ENCODE measurements at places on chromosomes 5 and 9. TPM values are rescaled to one million over a fixed set of nuclear protein-coding genes. Genes with fewer than 3 reads are reported as not detected.

Gene SPATA6L
- 2.6 TPM for total RNA-seq

Gene QRFP
- total RNA-seq = not detected

Gene GABRA1
- not detected for total RNA-seq

Gene PSIP1
- total RNA-seq = 23.0 TPM

Gene PCDHGB1
- under 0.01 TPM for total RNA-seq

Gene TPM2
- total RNA-seq = 57.7 TPM

Gene GDNF
- under 0.01 TPM for total RNA-seq

Gene EFNA5
- total RNA-seq = 5.9 TPM

Gene SLC4A9
- not detected for total RNA-seq

Gene SLC36A3
- total RNA-seq = not detected

Gene MVB12B
- total RNA-seq = 0.90 TPM

Gene ADGRD2
- total RNA-seq = not detected

Gene SHROOM1
- total RNA-seq = 0.79 TPM

- no peak for DNase-seq
Measured at GRCh38 chr9:122113574-122113973, 20.5 kb upstream of the TTLL11 start.

- no peak for DNase-seq
Measured at GRCh38 chr9:124010665-124011321, 775 bp upstream of the LHX2 start.

GRCh38 chr5:5953584-5954274 is 424.6 kb downstream of the MED10 start:
- no peak for DNase-seq

DNA sequence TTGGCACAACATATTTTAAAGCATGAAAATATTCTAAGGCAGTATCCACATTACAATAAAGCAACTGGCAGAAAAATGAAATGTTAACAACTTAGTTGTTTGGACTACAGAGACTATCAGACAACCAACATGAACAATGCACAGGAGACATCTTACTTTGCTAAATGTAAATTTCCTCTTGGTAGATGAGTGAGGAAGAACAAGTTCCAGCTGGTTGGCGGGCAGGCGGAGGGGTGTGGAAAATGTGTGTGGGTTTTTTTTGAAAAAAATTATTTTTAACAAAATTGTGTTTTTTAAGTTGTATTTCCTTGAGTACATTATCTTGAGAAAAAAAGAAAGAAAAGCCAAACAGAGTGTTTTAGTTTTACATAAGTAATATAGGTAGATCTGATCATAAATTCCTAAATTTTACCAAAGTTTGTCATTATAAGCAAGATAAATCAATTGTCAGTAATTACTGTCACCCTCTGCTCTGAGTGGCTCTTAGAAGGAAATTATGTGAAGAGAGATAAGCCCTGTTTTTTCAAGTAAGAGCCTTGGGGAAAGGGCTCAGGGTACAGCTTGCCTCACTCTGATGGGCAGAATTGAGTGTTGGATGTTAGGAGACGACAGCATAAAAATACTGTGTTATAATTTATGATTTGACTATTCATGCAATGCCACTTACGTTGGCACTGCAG is 42.5 kb downstream of the TMEM167A start:
- no peak for DNase-seq

DNA sequence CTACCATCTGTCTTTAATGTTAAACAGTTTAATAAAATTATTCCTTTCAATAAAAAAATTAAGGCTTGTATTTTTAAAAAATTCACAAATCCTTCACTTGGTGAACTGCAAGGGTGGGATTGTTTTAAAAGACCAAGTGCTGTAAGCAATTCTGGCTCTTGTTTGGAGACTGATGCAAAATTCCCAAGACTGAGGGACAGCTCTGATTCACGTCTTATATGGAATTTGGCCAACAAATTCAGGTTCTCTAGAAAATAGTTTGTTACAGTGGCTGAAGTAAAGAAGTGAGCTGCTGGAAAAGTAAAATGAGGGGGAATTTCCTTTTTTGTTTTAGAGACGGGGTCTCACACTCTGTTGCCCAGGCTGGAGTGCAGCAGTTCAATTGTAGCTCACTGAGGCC is 58.3 kb downstream of the PRELID2 start:
- DNase-seq = peak; percentile 18

- peak; percentile 48 for DNase-seq
Measured at GRCh38 chr5:74864823-74865222, 1.4 kb downstream of the FAM169A start.

GRCh38 chr9:77417566-77417965 is 230.6 kb downstream of the GNA14 start:
- peak; percentile 65 for DNase-seq

- DNase-seq = no peak
Measured at GRCh38 chr9:84852617-84853301, 183.2 kb downstream of the NTRK2 start.

GRCh38 chr5:137234973-137235943 is 263.9 kb downstream of the SPOCK1 start:
- peak; percentile 100 for DNase-seq

- DNase-seq = no peak
Measured at GRCh38 chr5:66839636-66840185, 243.5 kb downstream of the MAST4 start.

DNA sequence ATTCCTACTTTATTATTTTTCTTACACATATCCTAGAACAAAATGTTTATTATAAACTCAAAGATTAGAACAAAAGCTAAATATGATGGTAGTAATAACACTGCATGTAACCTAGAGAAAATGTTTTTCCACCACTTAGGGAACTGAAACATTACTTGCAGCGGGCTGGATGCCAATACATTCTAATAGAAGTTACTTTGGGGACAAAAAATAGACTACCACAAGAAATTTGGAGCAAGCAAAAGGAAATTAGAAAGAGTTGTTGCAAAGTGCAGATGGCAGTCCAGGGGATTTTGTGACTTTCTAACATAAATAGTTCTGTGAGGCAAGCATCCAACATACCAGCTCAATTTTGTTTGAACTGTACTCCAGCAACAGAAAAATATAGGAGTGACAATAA is 255.3 kb upstream of the GRIN3A start:
- DNase-seq = no peak

DNA sequence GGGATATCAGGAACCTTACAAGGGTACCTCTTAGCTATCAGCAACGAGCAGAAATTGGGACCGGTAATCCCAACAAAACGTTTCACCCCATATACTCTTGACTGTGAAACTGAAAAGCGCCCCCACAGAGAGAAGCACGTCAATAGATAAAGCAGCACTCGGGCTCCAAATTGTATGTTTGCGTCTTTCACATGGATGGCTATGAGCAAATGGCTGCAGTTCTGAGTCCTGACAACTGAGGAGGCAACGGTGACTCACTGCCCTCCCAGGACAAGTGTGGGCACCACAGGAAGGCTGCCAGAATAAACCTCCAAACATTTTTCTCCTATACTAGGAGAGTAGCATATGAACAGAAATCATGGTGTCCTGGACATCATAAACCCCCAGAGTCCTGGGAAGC is 36.6 kb downstream of the SEMA4D start:
- DNase-seq = peak; percentile 33

DNA sequence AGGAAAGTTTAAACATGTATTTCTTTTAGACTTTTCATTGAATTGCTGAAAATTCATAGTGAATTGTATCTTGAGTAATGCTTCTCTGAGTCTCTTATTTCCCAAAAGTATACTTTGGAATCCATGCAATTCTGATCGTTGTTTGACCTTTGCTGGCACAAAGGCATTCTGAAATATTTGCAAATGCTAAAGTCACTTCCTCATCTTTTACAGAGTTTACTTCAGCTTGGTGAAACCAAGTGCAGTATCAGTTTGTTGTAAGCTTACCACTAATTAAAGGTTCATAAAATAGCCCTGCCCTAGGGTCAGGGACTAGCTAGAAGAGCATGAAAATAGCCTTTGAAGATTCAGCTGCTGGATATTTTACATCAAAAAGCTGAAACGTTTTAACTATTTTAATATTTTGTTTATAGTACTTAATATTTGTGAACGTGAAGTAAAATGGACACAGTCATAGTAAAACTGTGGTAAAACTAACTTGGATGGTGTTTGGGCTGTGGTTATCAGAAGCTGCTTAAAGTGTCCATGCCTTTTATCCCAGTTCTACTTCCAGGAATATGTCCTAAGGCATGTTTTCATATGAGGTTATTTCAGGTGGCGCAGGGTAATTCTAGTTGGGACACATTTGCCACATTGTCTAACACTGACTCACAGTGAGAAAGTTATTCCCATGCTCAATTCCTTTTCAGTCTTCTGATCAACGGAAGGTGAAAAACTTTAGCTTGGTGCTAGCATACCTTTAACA is 45.3 kb downstream of the SLC22A5 start:
- peak; percentile 96 for DNase-seq

GRCh38 chr9:114437401-114437893 is 49.7 kb upstream of the AKNA start:
- DNase-seq = no peak

DNA sequence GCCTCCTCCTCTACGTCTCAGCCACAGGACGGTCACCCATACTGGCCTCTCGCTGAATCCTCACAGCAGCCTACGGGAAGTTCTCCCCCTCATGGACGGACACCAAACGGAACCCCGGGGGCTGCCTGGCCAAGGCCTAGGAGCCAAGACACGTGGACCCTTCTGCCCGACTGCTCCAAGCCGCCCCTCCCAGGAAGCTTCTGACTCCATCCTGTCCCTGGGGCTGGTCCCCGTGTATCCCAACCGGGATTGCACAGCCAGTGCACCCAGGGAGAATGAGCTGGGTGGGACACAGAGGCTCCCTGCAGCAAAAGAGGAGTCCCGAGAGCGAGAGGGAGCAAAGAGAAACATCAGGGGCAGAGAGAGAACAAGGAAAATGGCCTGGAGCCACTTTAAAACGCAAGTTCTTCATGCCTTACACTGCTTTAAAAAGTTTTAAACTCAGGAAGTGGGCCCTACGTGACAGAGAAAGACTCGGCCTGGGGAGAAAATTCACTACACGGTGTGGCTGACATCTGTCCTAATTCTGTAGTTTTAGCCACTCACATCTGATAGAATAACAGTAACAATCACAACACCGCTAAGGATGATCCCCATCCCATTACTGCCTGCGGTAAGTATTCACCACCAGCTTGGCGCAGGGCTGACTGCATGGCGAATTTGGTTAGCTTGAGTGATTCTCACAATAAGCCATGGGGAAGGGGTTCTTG is 3.0 kb downstream of the FAM78A start:
- no peak for DNase-seq

- DNase-seq = peak; percentile 96
Measured at GRCh38 chr5:112958093-112959088, 18.2 kb upstream of the DCP2 start.

DNA sequence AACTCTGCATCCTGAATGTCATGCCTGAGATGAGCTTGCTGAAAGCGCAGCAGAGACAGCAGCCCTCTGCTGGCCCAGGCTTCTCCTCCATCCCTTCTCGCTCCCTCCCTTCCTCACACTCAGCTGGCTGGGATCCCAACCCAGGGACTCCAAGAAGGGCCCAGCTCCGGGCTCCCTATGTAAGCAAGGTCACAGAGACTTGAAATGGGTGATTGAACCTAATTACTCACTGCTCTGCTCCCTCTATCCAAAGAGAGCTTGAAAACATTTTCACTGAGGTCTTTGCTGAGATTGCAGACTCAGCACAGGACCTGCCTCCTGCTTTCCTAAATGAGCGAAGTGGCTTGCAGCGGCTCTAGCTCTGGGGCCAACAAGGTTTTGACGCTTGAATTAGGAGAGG is 42.8 kb downstream of the RAPGEF1 start:
- DNase-seq = no peak

- no peak for DNase-seq
Measured at GRCh38 chr5:149309354-149309753, 35.9 kb upstream of the GRPEL2 start.

DNA sequence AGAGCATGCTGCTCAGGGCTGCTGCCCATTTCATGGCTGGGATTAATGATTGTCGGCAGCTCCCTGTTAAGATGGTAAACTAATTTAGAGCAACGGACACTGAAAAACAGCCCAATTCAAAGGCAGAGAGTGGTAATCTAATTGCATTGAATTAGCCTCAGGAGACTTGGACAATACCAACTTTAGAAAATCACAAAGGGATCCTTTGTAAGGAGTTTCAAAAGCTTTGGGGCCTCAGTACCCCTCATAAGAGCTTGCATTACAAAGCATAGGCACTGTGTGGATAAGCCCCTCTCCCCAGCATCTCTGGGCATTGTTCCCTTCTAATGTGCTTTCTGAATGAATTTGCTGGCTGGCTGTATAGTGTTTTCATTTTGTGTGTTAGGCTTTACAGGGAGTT is 6.7 kb downstream of the GLRA1 start:
- DNase-seq = no peak

GRCh38 chr5:16574789-16575721 is 41.7 kb downstream of the RETREG1 start:
- peak; percentile 89 for DNase-seq

GRCh38 chr9:134384811-134385479 is 58.7 kb downstream of the RXRA start:
- no peak for DNase-seq

- DNase-seq = no peak
Measured at GRCh38 chr5:174581479-174581878, 142.9 kb upstream of the MSX2 start.

GRCh38 chr5:6687505-6687904 is 25.7 kb upstream of the TENT4A start:
- no peak for DNase-seq

DNA sequence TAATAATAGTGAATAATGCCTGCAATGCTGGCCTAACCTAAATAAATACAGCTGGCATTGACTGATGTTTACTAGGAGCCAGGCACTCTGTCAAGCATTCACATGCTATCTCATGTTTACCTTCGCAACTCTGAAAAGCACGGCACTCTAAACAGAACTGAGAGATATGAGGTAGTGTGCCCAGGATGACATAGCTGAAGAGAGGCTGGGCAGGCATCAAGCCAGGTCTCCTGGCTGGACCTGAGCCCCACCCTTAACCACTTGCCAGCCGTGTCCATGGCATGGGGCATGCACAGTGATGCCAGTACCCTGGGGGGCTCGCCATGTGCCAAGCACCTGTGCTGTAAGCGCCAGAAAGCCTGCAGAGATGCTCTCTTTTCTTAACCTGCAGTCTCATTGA is 119.4 kb upstream of the MVB12B start:
- no peak for DNase-seq

DNA sequence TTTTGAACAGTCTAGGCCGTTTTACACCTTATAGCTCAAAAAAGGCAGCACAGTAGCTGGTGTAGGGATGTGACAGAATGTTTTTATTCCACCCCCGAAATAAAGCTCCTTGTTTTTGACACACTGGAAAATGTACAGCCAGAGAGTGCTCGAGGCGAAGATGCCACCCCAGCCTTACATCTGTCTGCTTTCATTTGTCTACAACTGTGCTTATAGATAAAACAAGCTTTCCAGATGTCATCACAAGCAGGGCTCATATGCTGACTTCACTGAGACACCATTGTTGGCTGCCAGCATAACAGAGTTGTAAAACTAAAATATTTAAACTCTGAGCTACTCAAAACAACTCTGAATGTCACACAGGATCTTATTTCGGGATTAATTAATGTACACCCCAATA is 386.3 kb downstream of the BNC2 start:
- no peak for DNase-seq

- DNase-seq = peak; percentile 59
Measured at GRCh38 chr5:911601-912000, 18.9 kb downstream of the TRIP13 start.

- peak; percentile 80 for DNase-seq
Measured at GRCh38 chr5:133714161-133714915, 102.0 kb upstream of the FSTL4 start.

Measured in bronchial epithelial cell (primary cell).